ENCODE measurements at places on chromosomes 11 and 22. TPM values are rescaled to one million over a fixed set of nuclear protein-coding genes. Genes with fewer than 3 reads are reported as not detected.

The OR2AG2 gene
- total RNA-seq = 0.59 TPM

- H3K36me3 ChIP-seq = no peaks in the 10 kb centered on the region
- H3K27ac ChIP-seq = no peak overlapping the region
- H3K4me3 ChIP-seq = no peak overlapping the region
- no peak for DNase-seq
- H3K4me1 ChIP-seq = no peaks in the 10 kb centered on the region
- no peaks in the 10 kb centered on the region for H3K27me3 ChIP-seq
Measured at GRCh38 chr11:57983191-57983590, 40.5 kb upstream of the OR9Q1 start.

GRCh38 chr11:121365304-121365703, 72.7 kb downstream of the SC5D start:
- H3K4me1 ChIP-seq = peaks cover 5% of the 10 kb centered on the region
- DNase-seq = no peak
- H3K36me3 ChIP-seq = no peaks in the 10 kb centered on the region
- H3K27me3 ChIP-seq = no peaks in the 10 kb centered on the region
- H3K27ac ChIP-seq = no peak overlapping the region

GRCh38 chr11:57331720-57332119, 4.0 kb downstream of the SSRP1 start:
- no peak overlapping the region for H3K4me3 ChIP-seq
- H3K27ac ChIP-seq = no peak overlapping the region
- no peak for DNase-seq
- H3K4me1 ChIP-seq = peaks cover 19% of the 10 kb centered on the region
- H3K27me3 ChIP-seq = no peaks in the 10 kb centered on the region

- H3K4me1 ChIP-seq = no peaks in the 10 kb centered on the region
- H3K27ac ChIP-seq = no peak overlapping the region
- DNase-seq = no peak
- H3K4me3 ChIP-seq = no peak overlapping the region
- H3K27me3 ChIP-seq = no peaks in the 10 kb centered on the region
- H3K36me3 ChIP-seq = no peaks in the 10 kb centered on the region
Measured at GRCh38 chr11:107044503-107044902, 26.2 kb upstream of the GUCY1A2 start.

DNA sequence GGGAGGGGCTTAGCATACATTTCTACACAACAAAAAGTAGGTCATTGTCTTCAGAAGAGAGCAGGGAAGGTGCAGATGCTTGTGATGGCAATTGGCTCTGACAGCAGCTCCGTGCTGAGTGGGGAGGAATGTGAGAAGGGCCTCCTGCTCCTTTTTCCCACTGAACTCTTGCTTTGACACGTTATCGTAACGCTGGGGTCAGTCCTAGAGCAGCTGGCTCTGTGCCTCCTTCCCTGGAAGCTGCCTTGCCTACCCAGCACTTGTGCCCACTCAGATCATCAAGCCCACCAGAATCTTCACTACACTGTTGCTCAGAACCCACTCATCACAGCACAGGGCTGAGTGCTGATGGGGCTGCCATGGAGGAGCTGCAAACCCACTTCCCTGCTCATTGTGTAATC, 14.9 kb upstream of the NAV2 start:
- no peak overlapping the region for H3K4me3 ChIP-seq
- no peaks in the 10 kb centered on the region for H3K4me1 ChIP-seq
- no peaks in the 10 kb centered on the region for H3K36me3 ChIP-seq
- no peaks in the 10 kb centered on the region for H3K27me3 ChIP-seq
- DNase-seq = no peak

DNA sequence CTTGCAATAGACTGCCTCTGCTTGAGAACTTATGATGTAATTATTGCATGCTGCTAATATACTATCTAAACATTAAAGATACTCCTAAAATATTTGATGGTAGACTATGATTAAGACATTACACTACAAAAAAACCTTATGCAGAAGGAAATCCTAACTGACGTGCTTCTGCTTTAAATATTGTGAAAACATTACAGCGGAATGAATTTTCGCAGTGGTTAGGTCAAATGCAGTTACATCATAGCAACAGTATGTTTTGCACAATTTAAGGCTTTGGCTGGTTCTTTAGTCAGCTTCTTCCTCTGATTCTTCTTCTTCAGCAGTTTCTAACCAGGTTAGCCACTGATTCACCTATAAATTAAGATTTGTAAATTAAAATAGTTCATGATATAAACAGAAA, 11.2 kb downstream of the EIF4G2 start:
- no peak overlapping the region for H3K4me3 ChIP-seq
- peaks cover 26% of the 10 kb centered on the region for H3K4me1 ChIP-seq
- peaks cover 72% of the 10 kb centered on the region for H3K36me3 ChIP-seq
- peak overlapping the region; percentile 37 for H3K27ac ChIP-seq

DNA sequence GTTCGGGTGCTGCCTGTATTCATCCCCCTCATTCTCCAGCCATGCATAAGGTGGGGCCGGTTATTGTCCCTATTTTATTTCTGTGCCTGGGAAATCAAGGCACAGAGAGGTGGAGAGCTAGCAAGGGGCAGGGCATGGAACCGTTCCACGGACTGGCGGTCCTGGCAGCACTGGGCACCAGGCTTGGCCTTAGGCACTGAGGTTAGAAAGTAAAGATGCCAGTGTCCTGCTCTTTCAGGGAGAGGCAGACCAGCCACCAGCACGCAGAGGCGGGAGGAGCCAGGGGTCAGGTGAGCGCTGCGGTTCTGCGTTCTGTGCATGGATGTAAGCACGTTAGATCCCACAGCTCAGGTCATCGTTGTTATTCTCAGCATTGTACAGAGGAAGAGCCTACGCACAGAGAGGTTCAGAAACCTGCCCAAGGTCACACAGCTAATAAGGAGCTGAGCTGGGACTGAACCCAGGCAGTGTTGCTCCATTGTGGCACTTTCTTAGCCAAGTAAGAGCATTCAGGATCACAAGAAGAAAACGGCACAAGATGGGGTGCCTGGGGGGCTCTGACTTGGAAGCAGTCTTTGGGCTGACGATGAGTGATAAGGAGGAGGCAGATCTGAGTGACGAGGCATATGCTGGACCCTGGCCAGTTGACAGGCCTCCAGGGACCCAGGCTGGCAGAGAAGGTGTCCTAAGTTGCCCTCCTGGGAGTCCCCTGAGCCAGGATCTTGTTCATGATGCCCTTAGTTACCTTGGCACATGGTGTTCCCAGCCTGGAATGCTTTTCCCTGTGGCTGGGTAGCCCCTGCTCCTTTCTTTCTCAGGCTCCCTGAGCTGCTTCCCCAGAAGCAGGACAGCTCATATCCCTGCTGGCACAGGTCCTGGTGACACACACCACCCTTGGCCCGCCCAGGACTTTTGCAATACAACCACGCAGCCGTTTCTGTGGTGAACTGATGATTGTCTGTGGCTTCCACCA, 41.1 kb downstream of the OSBPL5 start:
- H3K27ac ChIP-seq = peak overlapping the region; percentile 76
- H3K27me3 ChIP-seq = no peaks in the 10 kb centered on the region
- H3K36me3 ChIP-seq = peaks cover 51% of the 10 kb centered on the region
- peaks cover 17% of the 10 kb centered on the region for H3K4me1 ChIP-seq

DNA sequence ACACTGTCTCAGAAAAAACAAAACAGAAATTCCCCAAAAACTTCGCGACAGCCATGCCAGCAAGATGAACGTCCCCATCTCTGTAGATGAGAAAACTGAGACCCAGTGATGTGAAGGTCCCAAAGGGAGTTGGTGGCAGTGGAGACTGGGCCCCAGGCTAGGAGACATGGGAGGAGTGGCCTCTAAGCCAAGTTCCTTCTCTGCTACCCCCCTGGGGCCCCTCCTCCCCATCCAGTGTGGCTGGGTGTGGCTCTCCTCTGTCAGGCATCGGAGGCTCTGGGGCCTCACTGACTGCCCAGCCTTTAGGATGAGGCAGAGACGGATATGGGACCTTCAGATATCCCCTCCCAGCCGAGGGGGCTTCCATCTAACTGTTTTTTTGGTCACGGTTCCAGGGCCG, 9.8 kb downstream of the RELT start:
- H3K4me1 ChIP-seq = peaks cover 27% of the 10 kb centered on the region
- no peak for DNase-seq
- peak overlapping the region; percentile 86 for H3K27ac ChIP-seq
